Purkinje cell (primary cell): ENCODE measurements at places on chromosomes 7 and 10. TPM values are rescaled to one million over a fixed set of nuclear protein-coding genes. Genes with fewer than 3 reads are reported as not detected.

The CABCOCO1 gene
- polyA plus RNA-seq, result not detected in 2 replicates

The PLAU gene
- not detected in 2 replicates for polyA plus RNA-seq

The GAD2 gene
- 53.2 and 56.2 TPM in 2 replicates for polyA plus RNA-seq

The AKR1C4 gene
- polyA plus RNA-seq, result not detected in 2 replicates

The ZNHIT1 gene
- 41.7 and 43.6 TPM in 2 replicates for polyA plus RNA-seq

The GCC1 gene
- 1.2 and 1.7 TPM in 2 replicates for polyA plus RNA-seq

The UNC5B gene
- polyA plus RNA-seq, result 0.77 and 1.1 TPM in 2 replicates

The GHRHR gene
- not detected in 2 replicates for polyA plus RNA-seq

The FAM25A gene
- not detected in 2 replicates for polyA plus RNA-seq

The SEC31B gene
- polyA plus RNA-seq, result 1.6 and 3.7 TPM in 2 replicates

The TPST1 gene
- polyA plus RNA-seq, result 27.8 and 28.4 TPM in 2 replicates

The RNF148 gene
- 0.70 TPM in 1 of 2 replicates, not detected in the other for polyA plus RNA-seq

The FAM25G gene
- polyA plus RNA-seq, result not detected in 2 replicates

The TBC1D12 gene
- polyA plus RNA-seq, result 25.9 and 32.4 TPM in 2 replicates

The BICC1 gene
- not detected in 2 replicates for polyA plus RNA-seq

The AFAP1L2 gene
- polyA plus RNA-seq, result 0.62 and 2.6 TPM in 2 replicates

The SKIDA1 gene
- polyA plus RNA-seq, result 0.07 and 1.9 TPM in 2 replicates

The ACTL6B gene
- 15.7 and 21.5 TPM in 2 replicates for polyA plus RNA-seq

The FRMPD2 gene
- polyA plus RNA-seq, result 9.2 and 12.8 TPM in 2 replicates

The PLXDC2 gene
- polyA plus RNA-seq, result 98.7 and 105 TPM in 2 replicates

The TCERG1L gene
- 0.17 and 0.81 TPM in 2 replicates for polyA plus RNA-seq

The C10orf143 gene
- 0.17 and 0.32 TPM in 2 replicates for polyA plus RNA-seq

The DUSP5 gene
- 1.7 TPM in 2 replicates for polyA plus RNA-seq

The STEAP4 gene
- 0.52 TPM in 1 of 2 replicates, not detected in the other for polyA plus RNA-seq

The PODXL gene
- polyA plus RNA-seq, result 1.8 and 1.9 TPM in 2 replicates

The OPN4 gene
- 0.20 TPM in 1 of 2 replicates, not detected in the other for polyA plus RNA-seq

The MNX1 gene
- polyA plus RNA-seq, result not detected in 2 replicates

The POLR3A gene
- polyA plus RNA-seq, result 17.1 and 22.9 TPM in 2 replicates

The NEBL gene
- 10.8 and 11.1 TPM in 2 replicates for polyA plus RNA-seq

The CLCN1 gene
- polyA plus RNA-seq, result not detected in 2 replicates

The NPY4R2 gene
- polyA plus RNA-seq, result not detected in 2 replicates

The ZNF804B gene
- polyA plus RNA-seq, result 0.08 TPM in 1 of 2 replicates, not detected in the other

The LDB3 gene
- 1.1 and 2.1 TPM in 2 replicates for polyA plus RNA-seq

The BTBD16 gene
- 1.1 TPM in 1 of 2 replicates, not detected in the other for polyA plus RNA-seq

The GPR26 gene
- 0.06 and 0.67 TPM in 2 replicates for polyA plus RNA-seq

The TBX20 gene
- not detected in 2 replicates for polyA plus RNA-seq

The AKR1D1 gene
- not detected in 2 replicates for polyA plus RNA-seq

The GNAT3 gene
- not detected in 2 replicates for polyA plus RNA-seq

The CNTNAP2 gene
- polyA plus RNA-seq, result 21.3 and 33.0 TPM in 2 replicates

The PTF1A gene
- 2.6 TPM in 1 of 2 replicates, not detected in the other for polyA plus RNA-seq

The KIAA1217 gene
- 66.9 and 73.0 TPM in 2 replicates for polyA plus RNA-seq

The EGR2 gene
- 0.16 TPM in 1 of 2 replicates, not detected in the other for polyA plus RNA-seq

The PRPS1L1 gene
- not detected in 2 replicates for polyA plus RNA-seq

The GPER1 gene
- not detected in 2 replicates for polyA plus RNA-seq

The MRPS16 gene
- polyA plus RNA-seq, result 22.2 and 49.5 TPM in 2 replicates
